Activated effector memory CD4-positive, alpha-beta T cell treated with Interleukin-2 at 50 U/mL for 16 hours (primary cell): ENCODE measurements at places on chromosomes 13 and 19.

DNA sequence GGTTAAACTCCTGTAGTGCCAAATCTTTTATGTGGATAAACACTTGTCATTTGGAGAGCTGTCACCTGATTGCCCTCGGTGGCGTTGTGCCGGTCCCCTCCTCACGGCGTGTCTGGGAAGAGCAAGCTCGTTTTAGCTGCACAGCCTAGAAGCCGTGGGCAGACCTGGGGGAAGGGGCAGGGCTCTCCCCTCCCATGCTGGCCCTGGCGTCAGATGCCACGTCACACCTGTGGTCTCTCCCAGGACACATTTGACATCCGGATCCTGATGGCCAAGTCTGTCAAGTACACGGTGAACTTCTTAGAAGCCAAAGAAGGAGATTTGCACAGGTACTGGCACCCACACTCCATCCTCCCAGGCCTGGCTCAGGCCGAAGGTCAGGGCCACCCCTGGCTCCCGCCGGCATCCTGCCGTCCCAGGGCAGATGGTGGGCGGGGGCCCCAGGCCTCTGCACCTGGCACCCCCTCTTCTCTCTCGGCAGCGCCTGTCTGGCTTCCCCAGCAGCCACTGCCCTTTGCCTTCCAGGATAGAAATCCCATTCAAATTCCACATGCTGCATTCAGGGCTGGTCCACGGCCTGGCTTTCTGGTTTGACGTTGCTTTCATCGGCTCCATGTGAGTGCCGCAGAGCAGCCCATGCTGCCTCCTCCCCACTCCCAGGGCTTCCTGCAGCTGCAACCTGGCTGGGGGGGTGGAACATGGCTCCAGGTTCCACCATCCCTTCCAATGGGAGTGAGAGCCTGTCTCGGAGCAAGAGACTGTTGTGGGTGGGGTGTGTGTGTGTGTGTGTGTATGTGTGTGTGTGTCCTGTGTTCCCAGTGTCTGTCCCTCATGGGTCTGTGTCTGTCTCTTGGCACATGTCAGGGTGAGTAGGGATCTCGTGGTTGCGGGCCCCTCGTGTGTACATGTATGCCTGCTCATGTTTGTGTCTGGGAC, 8.8 kb downstream of the YIPF2 start:
- no peak for DNase-seq

- DNase-seq, result no peak
Measured at GRCh38 chr13:94829837-94830365, 117.6 kb upstream of the SOX21 start.

DNA sequence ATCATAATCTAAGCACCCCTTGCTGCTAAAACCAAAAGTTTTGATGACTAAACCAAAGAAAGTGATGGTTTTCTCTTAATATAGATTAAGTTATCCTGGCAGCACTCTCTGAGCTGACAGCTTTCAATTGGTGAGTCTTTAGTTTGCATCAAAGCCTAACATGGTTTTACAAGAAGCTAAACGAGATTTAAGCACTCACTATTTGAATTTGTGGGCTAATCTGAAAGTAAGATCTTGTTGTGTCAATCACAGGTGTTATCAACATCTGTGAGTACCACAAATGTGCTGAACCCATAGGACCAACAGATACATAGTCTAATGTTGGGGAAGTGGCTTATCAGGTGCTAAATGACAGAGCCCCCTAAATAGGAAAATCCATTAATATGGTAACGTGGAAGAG, 223.9 kb downstream of the LHFPL6 start:
- DNase-seq, result no peak

DNA sequence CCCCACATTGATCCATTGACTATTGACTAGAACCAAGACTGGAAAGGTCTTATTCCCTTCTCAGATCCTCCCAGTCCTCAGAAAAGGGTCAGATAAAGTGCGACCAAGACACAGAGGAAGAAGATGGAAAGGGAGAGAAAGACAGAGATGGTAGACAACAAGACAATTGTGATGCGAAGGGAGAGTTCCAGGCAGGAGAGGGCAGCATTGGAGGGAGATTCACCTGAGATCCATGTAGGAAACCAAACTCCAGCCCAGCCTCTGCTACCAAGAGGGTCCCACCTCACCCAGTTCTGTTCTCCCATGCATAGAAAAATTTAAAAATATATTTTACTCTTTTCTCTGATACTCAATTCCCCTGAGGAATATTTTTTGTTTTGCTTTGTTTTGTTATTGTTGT, 67.3 kb upstream of the TSHZ3 start:
- no peak for DNase-seq

GRCh38 chr19:10603084-10603872, 16.2 kb upstream of the AP1M2 start:
- peak; percentile 79 for DNase-seq

DNA sequence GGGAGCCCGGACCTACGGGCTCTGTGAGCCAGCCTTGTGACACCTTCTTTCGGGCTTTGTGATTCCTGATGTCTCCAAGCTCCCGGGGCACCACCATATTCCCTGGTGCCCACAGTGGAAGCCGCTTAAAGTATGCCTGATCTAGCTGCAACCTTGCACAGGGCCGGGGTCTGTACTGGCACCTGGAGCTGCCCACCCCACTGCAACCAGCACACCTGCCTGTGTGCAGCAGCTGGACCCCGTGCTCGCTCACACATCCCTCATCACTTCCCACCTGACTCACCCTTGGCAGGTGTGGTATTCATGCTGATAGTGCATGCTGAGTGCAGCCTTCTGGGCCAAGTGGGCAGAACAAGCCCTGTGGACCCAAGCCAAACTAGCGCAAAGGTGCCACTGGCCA, 1981.1 kb upstream of the PCDH20 start:
- no peak for DNase-seq

DNA sequence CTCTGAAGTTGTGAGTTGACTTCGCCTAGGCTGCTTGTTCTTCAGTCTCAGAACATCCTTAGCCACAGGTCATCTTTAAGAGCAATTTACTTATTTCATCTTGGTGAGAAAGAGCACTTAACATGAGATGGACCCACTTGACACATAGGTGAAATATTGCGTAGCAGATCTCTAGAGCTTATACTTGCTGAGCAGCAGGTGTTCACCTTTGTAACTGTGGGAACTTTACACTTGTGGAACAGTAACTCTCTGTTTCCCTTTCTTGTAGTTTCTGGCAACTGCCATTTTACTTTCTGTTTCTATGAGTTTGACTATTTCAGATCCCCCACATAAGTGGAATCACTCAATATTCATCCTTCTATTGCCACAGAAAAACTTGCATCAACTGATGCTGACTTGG, 95.7 kb downstream of the SLC10A2 start:
- DNase-seq, result no peak

DNA sequence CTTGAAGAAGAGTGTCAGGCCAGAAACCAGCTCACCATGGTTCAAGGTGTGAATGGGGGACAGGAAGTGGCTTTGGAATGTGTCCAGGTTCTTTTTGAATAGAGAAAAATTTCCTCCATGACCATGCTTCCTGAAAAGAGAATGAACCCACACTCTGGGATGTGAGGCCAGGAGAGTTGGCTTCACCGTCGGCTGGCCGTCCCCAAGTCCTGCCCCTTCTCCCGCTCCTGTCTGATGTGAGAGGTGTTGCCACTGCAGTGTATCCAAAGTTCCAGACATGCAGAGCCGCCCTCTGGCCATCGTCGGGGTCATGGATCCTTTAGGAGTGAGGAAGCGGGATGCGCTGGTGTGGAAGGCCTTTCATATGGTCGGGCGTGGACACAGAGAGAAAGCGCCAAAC, 101.2 kb downstream of the COL4A2 start:
- DNase-seq, result no peak

- DNase-seq, result no peak
Measured at GRCh38 chr19:16077984-16078758, 1.9 kb downstream of the TPM4 start.
